NCI-H1105 (cell line): ENCODE measurements at places on chromosomes 4 and X.

DNA sequence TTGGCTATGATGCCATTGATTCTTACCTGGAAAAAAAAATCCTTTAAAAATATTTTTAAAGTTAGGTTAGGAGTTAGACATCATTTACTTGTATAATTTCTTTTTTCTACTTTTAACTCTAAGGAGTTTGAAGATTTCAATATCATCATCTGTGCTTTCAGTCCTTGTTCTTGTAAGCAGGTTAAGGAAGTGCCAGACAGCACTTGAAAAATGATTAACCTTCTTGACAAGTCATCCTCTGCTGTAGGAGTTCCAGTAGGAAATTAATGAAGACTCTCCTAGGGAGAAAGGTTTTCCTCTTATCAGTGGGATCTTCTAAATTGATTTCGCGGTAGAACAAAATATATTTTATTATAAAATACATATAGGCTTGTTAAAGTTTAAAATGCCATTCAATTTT, 29.1 kb upstream of the ANAPC4 start:
- DNase-seq = no peak

DNA sequence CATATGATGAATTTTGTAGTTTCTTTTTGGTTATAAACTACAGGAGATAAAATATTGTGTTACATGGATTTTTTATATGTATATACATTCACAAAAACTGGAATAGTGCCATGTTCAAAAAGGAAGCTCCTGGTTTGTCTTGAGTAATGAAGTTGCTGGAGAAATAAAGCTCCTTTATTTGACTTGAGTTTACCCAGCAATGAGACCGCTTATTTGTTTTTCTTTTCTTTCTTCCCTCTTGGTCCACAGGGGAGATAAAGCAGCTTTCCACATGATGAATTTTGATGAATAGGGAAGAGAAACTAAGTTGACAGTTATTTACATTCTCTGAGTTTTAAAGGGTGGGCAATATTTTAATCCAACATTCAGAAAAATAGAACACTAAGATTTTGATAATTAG, 176.5 kb downstream of the GPM6A start:
- no peak for DNase-seq

GRCh38 chrX:151753313-151754046, 18.9 kb downstream of the CNGA2 start:
- DNase-seq = peak; percentile 66

GRCh38 chr4:120520761-120521160, 401.8 kb downstream of the PRDM5 start:
- DNase-seq = no peak

DNA sequence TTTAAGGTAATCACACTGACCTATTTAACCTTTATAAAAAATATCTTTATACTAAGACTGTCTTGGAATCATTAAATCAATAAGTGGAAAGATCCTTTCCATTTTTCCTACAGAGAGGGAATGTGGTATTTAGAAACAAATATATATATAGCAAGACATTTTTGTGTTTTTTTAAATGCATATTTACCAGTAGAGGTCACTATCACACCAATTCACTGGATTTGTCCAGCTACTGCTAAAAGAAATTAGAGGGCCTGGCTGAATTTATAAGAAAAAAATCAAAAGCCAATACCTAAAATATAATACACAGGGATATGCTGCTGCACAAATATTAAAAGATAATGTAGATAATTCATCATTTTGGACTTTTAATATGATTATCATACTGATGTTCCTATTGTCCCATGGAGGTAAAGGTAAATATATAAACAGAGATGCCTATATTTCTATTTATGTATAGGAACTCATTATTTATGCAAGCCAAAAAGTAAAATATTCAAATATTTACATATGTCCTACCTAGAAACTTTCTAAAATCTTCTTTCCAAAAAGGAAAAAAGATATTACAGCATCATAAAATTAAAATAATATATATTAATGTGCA, 69.5 kb downstream of the PDE5A start:
- DNase-seq = no peak

GRCh38 chr4:73375328-73375741, 28.8 kb upstream of the ALB start:
- DNase-seq = no peak

- DNase-seq = no peak
Observed at GRCh38 chr4:108215055-108215454, 46.3 kb upstream of the LEF1 start.

GRCh38 chr4:39102297-39102696, 40.3 kb downstream of the KLHL5 start:
- no peak for DNase-seq

GRCh38 chr4:123522646-123523045, 126.1 kb downstream of the SPRY1 start:
- DNase-seq = no peak

- no peak for DNase-seq
Observed at GRCh38 chr4:2412534-2412884, 5.9 kb downstream of the ZFYVE28 start.

GRCh38 chr4:146495269-146495668, 26.5 kb downstream of the SLC10A7 start:
- no peak for DNase-seq

- DNase-seq = no peak
Observed at GRCh38 chr4:95546866-95547714, 1.7 kb downstream of the UNC5C start.

DNA sequence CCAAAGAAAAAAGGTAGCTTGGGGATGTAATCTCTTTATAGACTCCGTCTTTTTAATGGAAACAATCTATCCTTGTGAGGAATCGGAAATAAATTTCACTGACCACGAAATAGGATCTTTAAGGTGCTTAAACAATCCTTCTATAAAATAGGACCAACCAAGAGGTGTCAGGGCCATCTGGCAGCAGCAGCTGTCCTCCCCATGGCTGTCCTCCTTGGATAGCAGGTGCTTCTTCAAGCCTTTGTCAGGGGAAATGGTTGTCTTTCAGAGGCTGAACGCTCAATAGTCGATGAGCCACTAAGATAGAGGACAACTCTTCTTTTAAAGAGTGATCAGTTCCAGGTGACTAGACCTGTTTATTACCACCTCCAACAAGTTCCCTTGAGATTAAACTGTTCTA, 231.0 kb downstream of the ADGRL3 start:
- DNase-seq = no peak

DNA sequence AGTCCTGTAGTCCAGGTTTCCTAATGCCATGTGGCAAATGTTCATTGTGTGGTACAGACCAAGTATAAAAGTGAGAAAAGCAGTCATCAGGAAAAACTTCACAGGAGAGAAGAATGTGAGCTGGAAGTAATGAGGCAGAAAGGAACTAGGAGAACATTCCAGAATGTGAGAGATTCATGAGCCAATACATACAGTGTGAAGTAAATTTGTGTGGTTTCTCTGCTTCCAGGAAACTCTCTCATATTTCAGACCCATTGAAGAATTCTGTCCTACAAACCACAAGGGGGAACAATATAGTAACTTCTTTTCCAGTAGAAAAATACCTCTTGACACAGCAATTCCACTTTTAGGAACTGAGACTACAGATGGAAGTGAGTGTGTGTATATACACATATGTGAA, 136.5 kb downstream of the RNF150 start:
- DNase-seq = no peak

GRCh38 chrX:30955687-30956086, 66.6 kb upstream of the TAB3 start:
- no peak for DNase-seq

DNA sequence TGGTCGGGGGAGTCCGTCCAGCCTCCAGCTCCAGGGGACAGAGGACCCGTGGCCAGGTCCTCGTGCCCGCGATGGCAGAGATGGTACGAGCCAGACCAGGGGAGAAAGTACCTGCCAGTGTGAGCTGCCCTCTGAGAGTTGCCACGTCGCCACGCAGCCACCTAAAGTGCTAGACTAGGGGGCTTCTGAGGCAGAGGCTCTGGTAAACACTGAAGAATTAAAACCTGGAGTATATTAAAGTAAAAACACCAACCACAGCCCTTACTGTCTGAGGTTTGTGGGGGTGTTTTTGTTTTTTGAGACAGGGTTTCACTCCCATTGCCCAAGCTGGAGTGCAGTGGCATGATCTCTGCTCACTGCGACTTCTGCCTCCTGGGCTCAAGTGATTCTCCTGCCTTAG, 60.1 kb upstream of the SORCS2 start:
- DNase-seq = no peak

DNA sequence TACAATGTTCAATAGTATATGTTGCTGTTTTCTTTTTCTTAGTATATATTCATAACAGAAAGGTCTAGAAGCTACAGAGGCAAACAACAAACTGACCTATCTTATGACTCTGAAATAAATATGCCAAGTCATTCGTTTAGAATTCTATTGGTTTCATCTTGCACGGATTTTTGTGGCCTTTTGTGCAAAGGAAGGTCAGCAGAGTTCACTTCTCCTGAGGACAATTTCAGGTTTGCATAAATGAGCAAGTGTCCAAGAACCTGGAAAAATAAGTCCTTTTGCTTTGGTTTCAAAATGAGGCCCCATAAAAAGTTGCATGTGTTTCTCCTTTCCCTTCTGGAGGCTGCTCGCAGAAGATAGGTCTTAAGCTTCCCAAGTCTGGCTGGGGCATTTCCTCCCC, 156.9 kb downstream of the APBB2 start:
- no peak for DNase-seq

GRCh38 chr4:89242864-89243732, 64.5 kb downstream of the GPRIN3 start:
- peak; percentile 35 for DNase-seq

- no peak for DNase-seq
Observed at GRCh38 chrX:98398542-98398941, 1514.8 kb downstream of the RPA4 start.

- DNase-seq = no peak
Observed at GRCh38 chr4:28009541-28009940, 1148.9 kb downstream of the STIM2 start.

DNA sequence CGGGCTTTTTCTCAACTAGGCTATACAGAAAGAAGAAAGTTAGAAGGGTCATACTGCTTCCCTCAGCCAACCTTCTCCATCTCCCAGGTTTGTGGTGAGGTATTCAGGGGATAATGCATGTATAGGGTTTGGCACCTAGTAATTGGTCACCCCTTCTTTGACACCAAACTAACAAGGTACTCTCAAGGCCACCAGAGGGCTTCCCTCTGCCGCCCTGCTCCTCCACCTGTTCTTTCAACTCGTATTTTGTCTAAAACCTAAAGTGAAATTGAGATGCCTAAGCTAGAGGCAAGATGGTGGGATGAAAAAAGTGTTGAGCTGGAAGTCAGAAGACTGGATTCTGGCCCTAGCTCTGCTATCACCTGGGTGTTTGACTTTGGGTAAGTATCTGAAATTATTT, 22.0 kb downstream of the CT47C1 start:
- no peak for DNase-seq

DNA sequence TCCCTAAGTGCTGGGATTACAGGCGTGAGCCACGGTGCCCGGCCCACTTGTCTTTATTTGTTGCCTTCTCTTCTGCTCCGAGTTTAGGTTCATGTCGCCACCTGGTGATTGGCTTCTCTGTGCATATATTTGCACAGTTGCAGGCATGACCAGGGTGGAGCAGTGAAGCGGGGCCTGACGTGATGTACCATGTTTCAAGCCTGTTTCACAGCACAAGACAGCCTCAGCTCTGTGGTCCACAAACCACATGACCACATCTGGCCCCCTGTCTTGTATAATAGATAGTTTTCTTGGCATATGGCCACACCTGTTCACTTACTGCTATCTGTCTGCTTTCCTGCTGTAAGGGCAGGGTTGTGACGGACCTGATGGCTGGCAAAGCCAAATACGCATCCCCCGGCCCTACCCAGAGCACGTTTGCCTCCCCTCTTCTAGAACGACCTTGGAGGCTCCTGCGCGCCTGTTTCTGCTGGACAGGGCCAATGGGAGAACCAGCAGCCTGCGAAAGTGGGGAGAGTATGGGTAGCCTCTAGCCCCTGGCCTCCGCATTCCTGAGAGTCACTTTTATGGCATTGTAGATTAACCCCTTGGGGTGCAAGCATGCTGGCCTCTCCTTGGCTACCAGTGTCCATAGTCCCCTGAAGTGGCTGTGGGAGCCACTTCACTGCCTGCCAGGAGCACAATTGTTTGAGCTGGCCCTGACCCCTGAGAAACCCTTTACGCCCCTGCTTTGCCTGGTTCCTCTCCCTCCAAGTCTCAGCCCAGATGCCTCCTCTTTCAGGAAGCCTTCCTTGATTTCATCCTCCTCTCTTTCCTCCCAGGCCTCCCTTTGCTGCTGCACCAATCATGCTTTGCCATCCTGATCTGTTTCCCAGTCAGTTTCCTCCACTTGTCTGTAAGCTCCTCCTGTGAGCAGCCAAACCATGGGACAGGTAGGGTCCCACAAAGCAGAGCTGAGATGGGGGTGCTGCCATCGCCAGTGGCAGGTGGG, 6.0 kb upstream of the SH3TC1 start:
- no peak for DNase-seq

GRCh38 chr4:5366421-5366820, 315.1 kb downstream of the STK32B start:
- DNase-seq = no peak

DNA sequence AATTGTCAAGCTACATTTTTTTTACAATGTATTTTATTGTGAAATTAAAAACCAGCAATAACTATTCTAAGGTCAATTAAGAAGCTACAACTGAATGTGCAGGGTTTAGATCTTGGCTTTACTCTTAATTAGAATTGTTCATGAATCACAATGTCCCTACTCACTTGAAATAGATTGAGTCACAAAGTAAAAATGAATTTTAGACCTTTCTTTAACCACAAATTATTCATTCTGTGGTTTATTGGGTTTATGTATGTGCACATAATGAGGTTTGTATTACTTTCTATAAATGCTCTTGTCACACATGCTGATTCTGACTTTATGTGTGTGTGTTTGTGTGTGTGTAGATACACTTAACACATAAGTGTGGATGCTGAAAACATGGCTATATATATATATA, 647.0 kb upstream of the AADAT start:
- DNase-seq = no peak

DNA sequence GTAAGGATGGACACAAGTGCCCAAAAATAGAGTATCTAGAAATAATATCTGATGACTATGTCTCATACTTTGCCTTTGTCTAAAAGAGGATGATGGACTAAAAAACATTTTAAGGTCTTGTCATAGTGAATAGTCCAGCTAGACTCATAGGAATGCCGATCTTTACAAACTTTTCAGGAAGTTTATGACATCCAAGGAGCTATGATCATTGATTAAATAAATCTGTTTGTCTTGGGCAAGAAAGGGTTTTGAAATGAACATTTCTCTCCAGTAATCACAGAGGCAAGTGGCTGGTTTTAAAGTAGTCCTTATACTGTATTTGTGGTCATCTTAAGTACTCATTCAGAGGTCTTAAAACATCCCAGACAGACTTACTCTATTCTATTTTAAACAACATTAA, 109.8 kb downstream of the MAPK10 start:
- no peak for DNase-seq

DNA sequence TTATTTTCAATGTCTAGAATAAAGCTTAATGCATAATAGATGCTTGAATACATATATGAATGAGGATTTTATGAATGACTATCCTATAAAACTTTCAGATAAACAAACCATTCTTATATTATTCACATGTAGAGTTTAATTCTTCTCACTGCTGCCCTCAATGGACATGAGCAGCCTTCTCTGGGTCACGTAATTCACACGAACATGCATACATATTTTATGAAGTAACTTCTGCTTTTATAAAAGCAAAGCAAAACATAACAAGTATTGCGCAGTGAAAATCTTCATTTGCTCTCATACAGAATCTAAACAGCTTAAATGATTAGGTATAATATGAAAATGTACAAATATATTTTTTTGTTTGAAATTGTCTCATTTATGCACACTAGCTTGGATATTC, 116.7 kb downstream of the TMA16 start:
- DNase-seq = no peak

- no peak for DNase-seq
Observed at GRCh38 chr4:163701916-163702315, 207.4 kb downstream of the TMA16 start.
